Suprapubic skin (tissue), 4 donors: ENCODE measurements at places on chromosomes 1 and 21. TPM values are rescaled to one million over a fixed set of nuclear protein-coding genes. Genes with fewer than 3 reads are reported as not detected.

The CATSPER4 gene
- not detected for total RNA-seq

The FHAD1 gene
- total RNA-seq = not detected

The FBXO44 gene
- 17.2 TPM for total RNA-seq

The TMEM54 gene
- total RNA-seq = 252 TPM

The HPCA gene
- total RNA-seq = not detected

The DEPDC1 gene
- total RNA-seq = 0.72 TPM

The GFI1 gene
- total RNA-seq = 0.48 TPM

The KRTAP20-3 gene
- not detected for total RNA-seq

The HSD3B1 gene
- total RNA-seq = 2.9 TPM

The PYCR2 gene
- total RNA-seq = 53.8 TPM

The TNNT2 gene
- 19.3 TPM for total RNA-seq

The CAPN9 gene
- total RNA-seq = 0.48 TPM

The SLC6A17 gene
- total RNA-seq = 5.7 TPM

The OR2G3 gene
- not detected for total RNA-seq

The CGN gene
- total RNA-seq = 37.9 TPM

The SASS6 gene
- total RNA-seq = 2.1 TPM

The AIRE gene
- not detected for total RNA-seq

The SPRR2D gene
- not detected for total RNA-seq

The PRAMEF5 gene
- total RNA-seq = not detected

The ADAM30 gene
- not detected for total RNA-seq

The GBP5 gene
- total RNA-seq = not detected

The ALPL gene
- total RNA-seq = 5.1 TPM

The GPR37L1 gene
- not detected for total RNA-seq

The RNU1-2 gene
- under 0.01 TPM for total RNA-seq

The PSRC1 gene
- total RNA-seq = 4.1 TPM

The TRPM2 gene
- total RNA-seq = 4.2 TPM

The WNT9A gene
- 1.2 TPM for total RNA-seq

The LCE1F gene
- total RNA-seq = 23.4 TPM

The LCE3D gene
- total RNA-seq = 3.7 TPM

The MAP1LC3C gene
- total RNA-seq = 12.0 TPM

The LZIC gene
- 23.0 TPM for total RNA-seq

The HENMT1 gene
- total RNA-seq = 2.4 TPM
